ENCODE measurements at places on chromosomes 1 and 21.

GRCh38 chr21:42214081-42214750, 4.7 kb upstream of the ABCG1 start:
- no peak for DNase-seq

GRCh38 chr1:227318853-227319607, 738 bp upstream of the CDC42BPA start:
- DNase-seq: no peak

DNA sequence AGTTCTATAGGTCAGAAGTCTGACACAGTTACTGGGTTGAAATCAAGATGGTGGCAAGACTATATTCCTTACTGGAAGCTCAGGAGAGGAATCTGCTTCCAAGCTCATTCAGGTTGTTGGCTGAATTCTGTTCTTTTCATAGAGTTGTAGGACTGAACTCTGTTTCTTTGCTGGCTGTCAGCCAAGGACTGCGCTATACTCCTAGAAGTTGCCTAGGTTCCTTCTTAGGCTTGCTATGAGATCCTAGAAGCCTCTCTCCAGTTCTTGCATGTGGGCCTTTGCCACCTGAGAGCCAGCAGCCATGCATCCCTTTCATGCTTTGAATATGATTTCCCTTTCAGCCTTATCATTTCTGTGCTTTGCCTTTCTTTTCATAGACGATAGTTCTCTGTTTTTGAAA, 176.4 kb downstream of the RPS6KC1 start:
- DNase-seq: no peak

GRCh38 chr1:75996196-75996595, 64.0 kb upstream of the ASB17 start:
- peak; percentile 37 for DNase-seq

- DNase-seq: peak; percentile 96
Measured at GRCh38 chr1:203152158-203153034, 23.2 kb downstream of the MYBPH start.

- no peak for DNase-seq
Measured at GRCh38 chr1:182595641-182596240, 6.7 kb upstream of the RNASEL start.

GRCh38 chr1:211726467-211726995, 51.1 kb upstream of the NEK2 start:
- no peak for DNase-seq

GRCh38 chr1:231324660-231325059, 13.0 kb downstream of the EXOC8 start:
- no peak for DNase-seq

GRCh38 chr21:33808715-33809367, 106.8 kb downstream of the ATP5PO start:
- DNase-seq: no peak

DNA sequence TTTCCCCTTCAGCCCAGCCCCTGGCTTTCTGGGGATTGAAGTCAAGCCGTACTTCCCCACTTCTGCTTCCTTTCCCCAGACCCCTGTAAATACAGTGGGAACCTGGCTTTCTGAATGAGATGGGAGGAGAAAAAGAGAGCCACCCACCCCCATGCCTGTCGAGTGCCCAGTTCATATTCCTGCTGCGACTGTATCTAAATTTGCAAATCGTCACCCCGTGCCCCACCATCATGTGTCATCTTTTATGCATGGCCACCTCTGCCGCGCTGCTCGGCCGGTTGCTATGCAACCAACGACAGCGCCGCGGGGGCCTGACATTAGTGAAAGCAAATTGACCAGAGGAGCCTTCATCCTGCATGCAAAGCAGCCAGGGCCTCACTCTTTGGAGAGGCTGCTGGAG, 143.0 kb downstream of the ELAVL4 start:
- DNase-seq: no peak

DNA sequence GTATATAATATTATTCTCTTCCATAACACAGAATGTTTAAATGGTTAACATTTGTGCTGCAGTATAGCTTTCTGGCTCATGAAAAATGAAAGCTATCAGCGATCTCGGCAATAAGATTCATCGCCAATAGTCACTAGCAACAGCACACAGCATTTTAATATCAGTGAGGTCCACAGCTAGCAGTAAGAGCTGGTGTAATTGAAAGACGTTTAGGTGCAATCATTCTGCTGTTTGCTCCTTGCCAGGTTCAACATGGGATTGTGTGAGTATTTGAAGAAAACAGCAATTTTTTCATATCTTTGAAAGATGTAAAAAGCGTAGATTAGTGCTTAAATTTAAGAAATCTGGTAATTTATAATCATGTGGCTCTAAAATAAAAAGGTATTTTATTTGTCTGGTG, 20.1 kb downstream of the PRKACB start:
- DNase-seq: no peak

DNA sequence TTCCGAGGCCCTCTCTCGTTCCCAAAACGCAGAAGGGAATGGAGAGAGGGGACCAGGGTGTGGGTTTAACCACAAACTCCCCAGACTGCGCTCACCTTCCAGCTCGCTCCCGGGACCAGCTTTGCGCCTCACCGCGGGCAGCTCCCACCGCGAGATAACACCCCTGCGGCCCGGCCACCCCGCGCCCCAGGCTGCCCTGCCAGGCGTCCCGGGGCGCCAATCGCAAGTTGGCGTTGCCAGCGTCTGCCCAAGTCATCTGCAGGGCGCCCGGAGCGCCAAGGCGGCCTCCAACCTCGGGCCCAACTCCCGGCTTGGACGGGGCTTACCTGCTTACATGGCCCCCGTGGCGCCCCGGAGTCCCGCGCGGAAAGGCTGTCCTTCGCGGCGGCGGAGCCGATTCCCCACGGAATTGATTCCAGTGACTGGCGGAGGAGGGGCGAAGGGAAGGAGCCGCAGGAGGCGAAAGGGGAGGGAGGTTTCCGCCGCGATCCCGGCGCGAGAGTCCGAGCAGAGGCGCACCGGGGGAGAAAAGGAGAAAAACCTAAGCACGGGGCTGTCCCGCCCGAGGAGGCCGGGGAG, 456 bp downstream of the PTPN14 start:
- no peak for DNase-seq

DNA sequence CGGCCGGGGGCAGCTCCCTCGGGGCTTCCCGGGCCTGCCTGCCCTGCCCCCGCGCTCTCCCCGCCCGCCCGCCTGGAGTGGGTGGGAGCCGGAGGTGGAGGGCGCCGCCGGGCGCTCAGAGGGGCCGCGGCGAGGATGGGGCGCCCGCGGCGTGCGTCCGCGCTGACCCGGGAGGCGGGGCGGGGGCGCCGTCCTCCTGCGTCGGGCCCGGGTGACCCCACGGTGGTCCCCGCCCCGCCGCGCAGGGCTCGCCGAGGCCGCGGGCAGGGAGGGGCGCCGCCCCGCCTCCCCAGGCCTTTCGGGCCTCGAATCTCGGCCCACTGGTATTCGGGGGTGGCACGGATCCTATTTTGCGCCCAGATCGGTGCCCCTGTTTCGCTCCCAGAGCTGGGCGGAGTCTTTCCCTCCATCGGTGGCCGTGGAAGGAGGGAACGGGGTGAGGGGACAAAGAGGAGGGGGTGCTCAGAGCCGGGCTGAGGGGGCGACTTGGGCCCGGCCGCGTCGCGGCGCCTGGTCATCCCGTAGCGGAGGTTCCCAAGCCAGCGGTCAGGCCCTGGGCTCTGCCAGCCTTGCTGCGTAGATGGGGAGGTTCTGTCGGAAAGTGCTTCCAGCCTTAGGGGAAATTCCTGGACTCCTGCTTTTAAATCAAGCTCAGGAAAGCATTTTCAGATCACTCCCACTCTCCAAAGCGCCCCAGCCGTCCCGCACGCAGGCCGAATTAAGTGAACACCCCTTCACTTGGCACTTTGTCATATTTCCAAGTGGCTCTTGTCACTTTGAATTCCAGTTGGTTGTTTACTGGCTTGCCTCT, 545 bp downstream of the PATJ start:
- DNase-seq: no peak

GRCh38 chr1:109542657-109543056, 3.0 kb downstream of the GPR61 start:
- DNase-seq: no peak

DNA sequence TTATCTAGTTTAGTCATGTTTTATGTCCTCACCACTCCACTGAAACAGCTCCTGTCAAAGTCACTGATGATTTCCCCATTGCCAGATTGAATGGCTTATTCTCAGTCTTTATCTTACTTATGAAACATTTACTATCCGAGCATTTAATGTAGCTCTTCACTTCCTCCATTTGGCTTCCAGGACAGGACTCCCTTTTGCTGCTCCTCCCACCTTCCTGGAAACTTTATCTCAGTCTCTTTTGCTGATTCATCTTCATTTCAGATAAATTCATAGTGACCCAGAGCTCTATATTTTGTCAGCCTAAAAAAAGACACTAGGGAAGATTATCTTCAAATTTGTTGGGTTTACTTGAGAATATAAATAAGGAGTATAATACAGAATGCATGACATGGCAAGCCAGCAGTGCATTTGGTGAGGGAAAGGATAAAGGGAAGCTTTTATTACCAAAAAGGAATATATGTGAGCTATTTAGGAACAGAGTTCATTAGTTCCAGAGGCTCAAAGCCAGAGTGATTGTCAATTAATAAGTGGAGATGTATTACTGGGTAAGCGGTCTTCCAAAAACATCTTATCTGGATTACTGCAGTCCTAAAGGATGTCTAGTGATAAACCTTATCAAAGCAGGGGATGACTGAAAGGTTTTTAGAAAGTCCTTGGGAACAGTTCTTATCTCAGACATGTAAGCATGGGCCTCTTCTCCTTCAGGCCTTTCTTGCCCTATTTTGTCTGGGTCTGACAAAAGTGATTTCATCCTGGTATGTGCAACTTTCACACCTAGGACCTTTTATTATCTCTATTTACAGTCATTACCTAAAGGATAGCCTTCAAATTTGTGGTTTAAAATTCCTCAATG, 25.6 kb downstream of the IL23R start:
- no peak for DNase-seq

DNA sequence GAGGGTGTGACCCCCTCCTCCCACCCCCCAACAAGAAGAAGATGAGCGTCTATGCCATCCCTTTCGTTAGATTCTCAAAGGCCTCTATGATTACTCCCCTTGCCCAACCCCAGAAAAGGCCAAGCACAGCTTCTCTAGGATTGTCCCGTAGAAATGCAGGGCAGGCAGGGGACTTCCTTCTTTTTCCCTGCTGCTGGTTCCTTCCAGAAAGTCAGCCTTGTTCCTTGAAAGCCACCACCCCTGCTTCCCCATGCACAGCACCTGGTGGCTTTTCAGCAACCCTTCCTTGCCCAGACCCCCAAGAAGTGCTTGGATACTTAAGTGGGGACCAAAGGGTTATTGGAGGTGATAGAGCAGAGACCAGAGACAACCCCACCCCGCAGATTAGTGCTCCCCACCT, 75.1 kb downstream of the ARHGEF10L start:
- no peak for DNase-seq

- DNase-seq: no peak
Measured at GRCh38 chr1:10639011-10639774, 157.3 kb downstream of the CASZ1 start.

DNA sequence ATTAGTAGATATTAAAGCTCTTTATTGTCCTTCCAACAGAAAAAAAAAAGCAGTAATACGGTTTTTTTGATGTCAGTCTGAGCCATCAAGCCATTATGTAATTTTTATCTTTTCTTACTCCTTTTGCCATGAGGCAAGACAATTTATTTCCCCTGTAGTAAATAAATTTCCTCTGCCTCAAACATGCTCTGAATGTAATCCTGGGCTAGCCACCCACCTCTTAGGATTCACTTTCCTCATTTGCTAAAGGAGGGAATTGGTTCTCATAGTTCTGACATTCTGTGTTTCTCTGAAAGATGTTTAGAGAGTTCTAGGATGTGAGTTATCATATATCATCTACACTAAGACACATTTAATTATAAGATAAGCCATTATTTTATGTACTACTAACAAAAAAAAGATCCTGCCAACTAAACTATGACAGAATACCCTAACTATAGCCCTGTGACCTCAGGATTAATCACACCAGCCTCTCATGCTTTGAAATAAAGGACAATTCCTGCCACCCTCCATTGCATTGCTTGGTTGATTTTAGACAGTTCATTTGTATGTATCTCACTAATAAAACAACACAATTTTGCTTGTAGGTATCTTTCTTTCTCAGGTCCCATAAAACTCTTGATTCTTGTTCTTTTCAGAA, 34.0 kb upstream of the RAP1A start:
- no peak for DNase-seq

GRCh38 chr21:17726047-17726829, 92.9 kb downstream of the C21orf91 start:
- no peak for DNase-seq

DNA sequence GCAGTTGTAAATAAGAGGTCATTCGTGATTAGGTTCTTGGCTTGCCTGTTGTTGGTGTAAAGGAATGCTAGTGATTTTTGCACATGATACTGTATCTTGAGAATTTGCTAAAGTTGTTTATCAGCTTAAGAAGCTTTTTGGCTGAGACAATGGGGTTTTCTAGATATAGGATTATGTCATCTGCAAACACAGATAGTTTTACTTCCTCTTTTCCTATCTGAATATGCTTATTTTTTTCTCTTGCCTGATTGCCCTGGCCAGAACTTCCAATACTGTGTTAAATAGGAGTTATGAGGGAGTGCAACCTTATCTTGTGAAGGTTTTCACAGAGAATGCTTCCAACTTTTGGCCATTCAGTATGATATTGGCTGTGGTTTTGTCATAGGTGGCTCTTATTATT, 576.1 kb upstream of the RGS18 start:
- no peak for DNase-seq

GRCh38 chr1:232769733-232770132, 35.5 kb upstream of the MAP10 start:
- DNase-seq: no peak

GRCh38 chr1:43978551-43979260, at the start of gene B4GALT2:
TSS of gene B4GALT2 (plus strand) at chr1:43979210. CDS start at chr1:43981161, 1,951 bp downstream.
- no peak for DNase-seq

DNA sequence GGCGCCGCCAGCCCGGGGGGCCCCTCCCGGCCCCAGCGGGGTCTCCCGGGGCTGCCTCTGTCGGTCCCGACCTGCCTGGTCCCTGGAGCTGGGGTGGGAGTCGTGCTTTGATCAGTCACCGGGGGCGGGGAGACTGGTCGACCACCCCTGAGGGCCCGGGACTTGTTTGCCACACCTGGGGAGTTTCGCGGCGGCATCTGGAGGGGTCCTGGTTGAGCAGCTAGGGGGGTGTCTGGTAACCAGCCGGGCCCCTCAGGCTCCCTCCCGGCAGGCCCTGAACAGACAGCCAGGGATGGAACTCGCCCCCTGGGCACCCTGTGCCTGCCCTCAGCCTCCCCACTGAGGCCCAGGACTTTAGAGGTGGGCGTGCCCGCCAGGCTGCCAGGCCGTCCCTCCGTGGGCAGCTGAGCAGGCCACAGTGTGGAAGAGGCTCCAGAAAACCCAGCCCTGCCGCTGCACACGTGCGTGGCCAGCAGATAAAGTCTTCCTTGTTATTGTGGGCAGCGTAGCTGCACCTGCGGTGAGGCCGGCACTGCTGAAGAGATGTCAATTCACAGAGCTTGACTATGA, 13.3 kb upstream of the SAMD11 start:
- DNase-seq: no peak

DNA sequence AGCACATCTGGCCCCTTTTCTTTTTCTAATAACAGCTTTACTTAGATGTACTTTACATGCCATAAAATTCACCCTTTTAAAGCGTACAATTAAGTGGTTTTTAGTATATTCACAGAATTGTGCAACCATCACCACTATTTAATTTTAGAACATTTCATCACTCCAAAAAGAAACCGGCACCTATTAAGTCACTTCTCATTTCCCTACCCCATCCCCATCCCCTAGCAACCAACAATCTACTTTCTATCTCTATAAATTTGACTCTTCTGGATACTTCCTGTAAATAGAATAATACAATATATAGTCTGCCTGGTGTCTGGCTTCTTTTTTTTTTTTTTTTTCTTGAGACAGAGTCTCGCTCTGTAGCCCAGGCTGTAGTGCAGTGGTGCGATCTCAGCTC, 59.5 kb upstream of the ENAH start:
- DNase-seq: no peak

- no peak for DNase-seq
Measured at GRCh38 chr1:67597336-67597735, 87.7 kb upstream of the GADD45A start.

Data from kidney epithelial cell (primary cell).